Activated CD4-positive, alpha-beta T cell treated with anti-CD3 and anti-CD28 coated beads for 48 hours (primary cell): ENCODE measurements at places on chromosomes 2 and 18.

- DNase-seq: no peak
Measured at GRCh38 chr18:79629606-79630005, 50.0 kb upstream of the CTDP1 start.

- no peak for DNase-seq
Measured at GRCh38 chr2:41943159-41943558, 104.7 kb upstream of the PKDCC start.

- DNase-seq: no peak
Measured at GRCh38 chr2:173187941-173188788, 112.5 kb downstream of the MAP3K20 start.

- DNase-seq: no peak
Measured at GRCh38 chr18:54829856-54830255, 1.6 kb downstream of the RAB27B start.

GRCh38 chr2:62662131-62662530 is 43.4 kb upstream of the EHBP1 start:
- no peak for DNase-seq

GRCh38 chr2:46548521-46549144 is 69.3 kb downstream of the TMEM247 start:
- no peak for DNase-seq

DNA sequence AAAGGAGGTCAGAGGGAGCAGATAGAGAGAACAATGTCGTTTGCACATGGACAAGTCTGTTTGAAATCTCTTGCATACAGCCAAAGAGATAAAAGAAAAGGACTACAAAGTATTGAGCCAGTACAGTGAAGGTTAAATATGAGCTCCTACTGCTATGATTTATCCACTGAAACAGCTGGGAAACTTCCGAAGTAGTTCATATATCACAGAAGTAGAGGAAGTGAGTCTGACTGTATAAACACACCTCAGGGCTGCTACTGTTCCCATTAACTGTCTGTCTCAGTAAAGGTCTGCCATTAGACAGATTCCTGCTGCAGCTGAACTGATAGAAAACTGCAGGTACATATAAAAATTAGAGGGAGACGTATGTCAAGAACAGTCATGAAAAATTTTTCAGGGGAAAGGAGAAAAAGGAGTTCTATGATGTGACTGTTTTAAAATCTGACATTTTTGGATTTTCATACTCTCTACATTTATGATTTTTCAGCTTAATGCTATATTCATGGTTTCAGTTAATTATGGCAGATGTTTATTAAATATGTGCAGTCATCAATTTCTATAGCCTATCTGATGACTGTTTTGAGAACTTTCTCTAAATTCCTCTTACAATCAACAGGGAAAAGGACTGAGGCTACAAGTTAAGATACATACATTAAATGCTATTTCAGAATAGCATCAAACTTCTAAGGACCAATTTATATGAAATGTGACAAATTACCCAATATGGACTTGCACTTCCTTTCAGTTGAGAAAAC is 364.7 kb downstream of the ERBB4 start:
- no peak for DNase-seq

GRCh38 chr2:191171286-191171685 is 20.5 kb upstream of the STAT4 start:
- DNase-seq: no peak

- no peak for DNase-seq
Measured at GRCh38 chr2:60643747-60644146, 90.3 kb upstream of the BCL11A start.

GRCh38 chr2:172093416-172094293 is 8.3 kb downstream of the DLX1 start:
- DNase-seq: no peak

GRCh38 chr2:224180810-224181209 is 141.7 kb upstream of the SERPINE2 start:
- no peak for DNase-seq

DNA sequence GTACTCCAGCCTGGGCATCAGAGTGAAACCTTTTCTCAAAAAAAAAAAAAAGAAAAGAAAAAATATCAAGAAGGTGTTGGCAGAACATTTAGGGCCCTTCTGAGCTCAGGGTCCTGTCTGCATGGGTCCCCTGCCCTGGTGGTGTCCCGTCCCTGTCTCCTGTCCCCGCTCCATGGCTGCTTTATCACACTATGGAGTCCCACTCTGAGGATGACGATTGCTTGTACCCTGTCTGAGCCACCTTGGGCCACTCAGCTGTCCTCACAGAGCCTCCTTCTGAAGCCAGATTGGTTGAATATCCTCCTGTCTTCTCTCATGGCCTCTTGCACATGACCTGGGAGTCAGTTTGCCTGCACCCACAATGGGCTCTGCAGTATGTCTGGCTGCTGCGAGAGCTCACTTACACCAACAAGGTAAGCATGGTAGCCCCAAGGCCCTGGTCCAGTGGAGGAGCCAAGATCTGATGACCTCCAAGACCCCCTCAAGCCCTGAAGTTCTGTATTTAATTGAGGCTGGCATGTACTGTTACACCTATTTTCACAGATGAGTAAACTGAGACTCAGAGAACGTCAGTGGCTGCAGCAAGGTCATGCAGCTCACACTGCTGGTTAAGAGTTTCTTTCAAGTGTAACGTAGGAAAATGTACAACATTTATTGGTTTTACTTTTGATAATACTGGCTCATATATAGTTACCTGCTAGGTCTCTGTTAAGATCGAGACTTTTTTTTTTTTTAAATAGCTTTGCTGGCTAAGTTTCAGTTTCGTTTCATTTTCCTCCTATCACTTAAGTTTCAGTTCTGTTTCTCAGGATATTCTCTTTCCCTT is 16.9 kb upstream of the ZCCHC2 start:
- peak; percentile 51 for DNase-seq

DNA sequence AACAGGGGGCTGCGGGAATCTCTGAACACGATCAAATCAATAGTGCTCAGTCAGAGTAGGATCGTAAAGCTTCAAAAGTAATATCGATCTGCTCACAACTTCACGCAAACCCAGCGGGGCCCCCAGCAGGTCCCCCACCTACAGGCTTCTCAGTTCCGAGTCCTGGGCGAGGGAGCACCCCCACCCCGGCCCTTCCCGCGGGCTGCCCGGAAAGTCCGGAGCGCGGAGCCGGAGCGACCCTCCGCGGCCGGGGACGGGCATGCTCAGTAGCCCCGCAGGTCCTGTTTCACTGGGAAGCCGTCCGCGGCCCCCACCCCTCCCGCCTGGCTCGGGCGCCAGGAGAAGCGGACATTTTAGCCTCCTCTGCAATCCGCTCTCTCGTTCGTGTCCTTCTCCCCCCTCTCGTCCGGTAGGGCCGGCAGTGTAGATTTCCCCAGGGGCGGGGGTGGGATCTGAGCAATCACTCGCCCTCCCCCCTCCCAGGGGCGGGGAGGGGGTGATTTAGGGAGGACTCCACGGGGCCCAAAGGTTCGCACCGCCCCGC is 3.3 kb upstream of the SPRED2 start:
- DNase-seq: peak; percentile 64

- no peak for DNase-seq
Measured at GRCh38 chr2:13822365-13822764, 810.2 kb upstream of the LRATD1 start.

DNA sequence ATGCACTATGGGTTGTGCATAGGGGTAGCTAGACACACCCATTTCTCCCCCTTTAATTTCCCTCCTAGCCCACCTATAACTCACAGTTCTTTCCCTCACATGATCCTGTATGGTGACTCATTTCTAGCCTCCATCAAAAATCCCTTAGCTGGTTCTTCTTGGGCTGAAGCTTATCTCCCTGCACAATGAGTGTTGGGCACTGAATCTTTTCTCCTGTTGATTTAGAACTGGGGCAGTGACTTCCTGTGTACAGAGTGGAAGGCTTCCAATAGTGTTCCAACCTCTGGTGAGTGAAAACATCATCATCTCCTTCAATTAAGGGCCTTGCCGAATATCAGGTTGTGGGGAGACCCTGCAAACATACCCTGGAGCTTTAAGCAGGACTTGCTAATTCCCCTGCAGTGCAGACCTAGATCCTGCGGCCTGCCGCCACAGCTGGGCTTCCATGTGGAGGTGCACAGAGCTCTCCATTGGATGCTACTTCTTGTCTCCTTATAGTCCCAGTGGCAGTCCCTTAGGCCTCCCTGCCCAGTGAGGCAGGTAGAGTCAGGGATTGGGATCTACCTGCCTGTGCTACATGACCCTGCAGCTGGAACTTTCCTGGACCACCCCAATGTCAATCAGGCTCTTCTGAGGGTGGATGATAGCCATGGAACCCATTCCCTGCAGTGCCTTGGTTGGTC is 121.8 kb downstream of the PLB1 start:
- no peak for DNase-seq

DNA sequence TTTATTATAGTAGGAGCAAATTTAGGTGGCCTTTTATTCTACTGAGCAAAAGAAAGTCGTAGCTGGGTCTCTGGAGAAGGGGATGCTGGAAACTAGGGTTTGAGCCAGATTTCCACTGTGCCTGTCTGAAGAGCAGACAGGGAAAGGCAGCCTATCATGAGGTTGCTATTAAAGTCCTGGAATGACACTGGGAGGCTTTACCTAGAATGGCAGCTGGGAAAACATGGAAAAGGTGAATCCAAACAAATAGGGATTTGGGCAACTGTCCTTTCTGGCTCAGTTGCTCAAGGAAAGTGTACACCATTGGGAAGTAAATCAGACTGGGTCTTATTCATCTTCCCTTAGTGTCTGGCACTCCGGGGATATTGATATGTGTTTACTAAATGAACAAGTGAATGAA is 154.6 kb downstream of the MTX2 start:
- DNase-seq: no peak
